ENCODE measurements at places on chromosomes 4 and X. TPM values are rescaled to one million over a fixed set of nuclear protein-coding genes. Genes with fewer than 3 reads are reported as not detected.

DNA sequence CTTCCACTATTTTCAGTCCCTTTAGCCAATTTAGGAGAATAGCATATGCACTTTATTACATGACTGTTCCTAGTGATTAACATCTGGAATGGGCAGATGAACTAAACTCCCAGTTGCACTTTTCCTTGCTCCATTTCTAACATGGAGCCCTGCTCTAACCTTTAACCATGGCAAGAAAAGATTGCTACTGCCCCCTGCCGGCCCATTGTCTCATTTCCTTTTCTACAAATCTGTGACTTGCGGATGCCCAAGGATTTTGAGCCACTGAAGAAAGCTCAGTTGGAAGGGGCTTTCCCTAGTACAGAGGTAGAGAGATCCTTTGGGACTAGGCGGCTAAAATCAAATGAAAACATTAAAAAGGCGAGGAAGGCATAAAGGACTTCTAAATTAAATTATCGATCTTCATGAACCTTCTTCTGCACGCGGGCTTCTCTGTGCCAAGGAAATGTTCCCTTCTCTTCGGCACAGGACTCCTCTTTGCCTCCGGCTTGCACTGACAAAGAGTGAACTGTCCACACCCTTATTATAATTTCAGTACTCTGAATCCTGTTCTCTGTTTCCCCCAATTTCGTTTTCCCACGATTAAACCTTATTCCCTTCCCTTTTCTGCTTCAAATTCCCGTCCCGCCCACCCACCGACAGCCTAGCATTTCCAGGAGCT, 577 bp upstream of the GLRA2 start:
- DNase-seq = peak; percentile 42

- no peak for DNase-seq
Observed at GRCh38 chr4:14961292-14961691, 41.0 kb upstream of the CPEB2 start.

DNA sequence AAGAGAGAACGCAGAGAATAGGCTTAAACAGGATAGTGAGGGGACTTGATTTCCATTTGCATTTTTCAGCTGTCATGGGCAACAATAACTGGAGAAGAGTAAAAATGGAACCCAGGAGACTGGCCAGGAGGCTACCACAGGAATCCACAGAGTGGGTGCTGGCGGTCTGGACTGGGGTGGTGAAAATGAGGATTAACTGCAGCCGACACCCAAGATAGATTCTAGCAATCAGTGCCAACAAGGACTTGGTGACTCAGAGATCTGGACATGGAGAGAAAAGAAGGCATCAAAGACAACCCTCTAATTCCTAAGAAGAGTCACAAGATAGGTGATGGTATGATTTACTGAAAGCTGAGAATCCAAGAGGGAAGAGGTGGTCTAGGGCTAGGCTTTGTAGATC, 102.8 kb downstream of the ATP8A1 start:
- no peak for DNase-seq

DNA sequence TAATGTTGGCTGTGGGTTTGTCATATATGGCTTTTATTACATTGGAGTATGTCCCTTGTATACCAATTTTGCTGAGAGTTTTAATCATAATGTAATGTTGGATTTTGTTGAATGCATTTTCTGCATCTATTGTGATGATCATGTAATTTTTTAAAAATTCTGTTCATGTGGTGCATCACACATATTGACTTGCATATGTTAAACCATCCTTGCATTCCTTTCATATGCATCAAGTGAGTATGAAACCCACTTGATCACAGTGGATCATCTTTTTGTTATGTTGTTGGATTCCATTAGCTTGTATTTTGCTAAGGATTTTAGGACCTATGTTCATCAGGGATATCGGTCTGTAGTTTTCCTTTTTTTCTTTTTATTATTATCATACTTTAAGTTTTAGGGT, 12.1 kb downstream of the HEPH start:
- DNase-seq = no peak

- DNase-seq = no peak
Observed at GRCh38 chr4:89259301-89260028, 48.1 kb downstream of the GPRIN3 start.

The TKTL2 gene
- total RNA-seq = not detected
